ENCODE measurements at places on chromosomes 6 and 20. TPM values are rescaled to one million over a fixed set of nuclear protein-coding genes. Genes with fewer than 3 reads are reported as not detected.

NMBR gene
- not detected for total RNA-seq

C6orf52 gene
- 0.84 TPM for total RNA-seq

RCAN2 gene
- total RNA-seq = 1.00 TPM

SNAP25 gene
- total RNA-seq = 0.08 TPM

HSPA1L gene
- total RNA-seq = 0.44 TPM

CBLN4 gene
- not detected for total RNA-seq

OR12D3 gene
- total RNA-seq = not detected

VWA7 gene
- 1.6 TPM for total RNA-seq

DCDC2 gene
- total RNA-seq = not detected

SLC22A23 gene
- total RNA-seq = 36.3 TPM

TFAP2D gene
- not detected for total RNA-seq

ETV7 gene
- total RNA-seq = 2.1 TPM

FLRT3 gene
- 3.0 TPM for total RNA-seq

LTB gene
- 1.1 TPM for total RNA-seq

EMILIN3 gene
- total RNA-seq = 0.12 TPM

ENPP1 gene
- 0.36 TPM for total RNA-seq

MBOAT1 gene
- 6.3 TPM for total RNA-seq
